ENCODE measurements at places on chromosomes 7 and 10. TPM values are rescaled to one million over a fixed set of nuclear protein-coding genes. Genes with fewer than 3 reads are reported as not detected.

- no peak for ATAC-seq
These were observed 13.0 kb upstream of the FRA10AC1 start for GRCh38 chr10:93715345-93715744.

- no peak for ATAC-seq
These were observed 299.1 kb downstream of the LHFPL3 start for GRCh38 chr7:104627516-104627915.

- no peak for ATAC-seq
These were observed 3.7 kb downstream of the IRF5 start for GRCh38 chr7:128941323-128941890.

DNA sequence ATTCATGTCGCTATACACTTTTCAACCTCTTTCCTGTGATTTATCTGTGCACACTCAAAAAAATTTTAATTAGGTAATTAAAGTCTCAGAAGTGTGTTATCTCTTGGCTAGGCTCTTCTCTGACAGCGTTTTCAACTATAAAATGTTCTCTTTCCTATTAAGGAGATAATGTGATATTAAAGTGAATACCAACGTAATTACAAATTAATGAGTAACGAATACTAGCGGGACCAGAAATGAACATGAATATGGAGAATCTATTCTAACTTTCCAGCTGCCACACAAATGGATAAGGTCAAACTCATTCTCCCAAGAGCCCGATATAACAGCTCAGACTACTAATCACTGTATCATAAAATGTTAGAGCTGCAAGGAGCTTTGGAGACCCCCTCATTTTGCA, 12.0 kb downstream of the COL1A2 start:
- ATAC-seq, result no peak

DNA sequence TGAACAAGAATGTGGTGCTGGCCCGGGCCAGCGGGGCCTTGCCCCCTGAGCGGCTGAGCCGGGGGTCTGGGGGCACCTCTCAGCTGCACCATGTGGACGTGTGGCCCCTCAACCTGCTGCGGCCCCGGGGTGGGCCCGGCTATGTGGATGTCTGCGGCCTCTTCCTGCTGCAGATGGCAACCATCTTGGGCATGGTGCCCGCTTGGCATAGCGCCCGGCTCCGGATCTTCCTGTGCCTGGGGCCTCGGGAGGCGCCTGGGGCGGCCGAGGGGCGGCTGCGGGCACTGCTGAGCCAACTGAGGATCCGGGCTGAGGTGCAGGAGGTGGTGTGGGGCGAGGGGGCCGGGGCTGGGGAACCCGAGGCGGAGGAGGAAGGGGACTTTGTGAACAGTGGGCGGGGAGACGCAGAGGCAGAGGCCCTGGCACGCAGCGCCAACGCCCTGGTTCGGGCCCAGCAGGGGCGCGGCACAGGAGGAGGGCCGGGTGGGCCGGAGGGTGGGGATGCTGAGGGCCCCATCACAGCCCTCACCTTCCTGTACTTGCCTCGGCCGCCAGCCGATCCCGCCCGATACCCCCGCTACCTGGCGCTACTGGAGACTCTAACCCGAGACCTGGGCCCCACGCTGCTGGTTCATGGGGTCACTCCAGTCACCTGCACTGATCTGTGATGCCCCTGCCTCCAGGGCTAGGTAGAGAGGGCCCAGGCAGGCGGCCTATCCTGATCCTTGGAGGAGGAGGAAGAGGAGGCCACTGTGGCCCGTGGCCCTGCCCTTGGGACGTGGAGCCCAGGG, 1.1 kb upstream of the TRIP6 start:
- ATAC-seq, result peak; percentile 48

- ATAC-seq, result no peak
These were observed 1.7 kb upstream of the DYNC2I1 start for GRCh38 chr7:158854681-158855081.

- no peak for ATAC-seq
These were observed 425 bp downstream of the TLL2 start for GRCh38 chr10:96513305-96513697.

- no peak for ATAC-seq
These were observed 145.1 kb downstream of the GRM8 start for GRCh38 chr7:127107601-127108007.

GRCh38 chr10:5629303-5630111, 36.9 kb downstream of the ASB13 start:
- ATAC-seq, result peak; percentile 47

GRCh38 chr10:87846023-87846422, 17.3 kb downstream of the KLLN start:
- no peak for ATAC-seq

DNA sequence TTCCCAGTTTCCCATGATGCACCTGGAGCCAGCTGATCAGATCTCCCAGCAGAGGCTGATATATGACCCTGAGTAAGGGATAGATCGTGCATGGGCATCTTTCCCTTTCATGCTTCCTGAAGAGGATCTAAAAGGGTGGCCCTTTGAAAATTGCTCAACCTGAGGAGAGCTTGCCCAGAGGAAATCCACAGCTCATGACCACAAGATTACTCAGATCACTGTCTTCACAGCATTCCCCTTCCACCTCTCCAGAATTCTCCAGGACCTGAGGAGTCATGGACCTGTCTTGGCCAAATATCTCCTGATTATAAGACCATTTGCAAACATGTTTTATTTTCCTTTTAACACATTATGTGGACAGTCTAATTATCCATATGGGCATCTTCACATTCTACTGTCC, 328.1 kb downstream of the LHFPL3 start:
- ATAC-seq, result no peak

- ATAC-seq, result no peak
These were observed 553.4 kb upstream of the POM121L12 start for GRCh38 chr7:52482076-52482475.

DNA sequence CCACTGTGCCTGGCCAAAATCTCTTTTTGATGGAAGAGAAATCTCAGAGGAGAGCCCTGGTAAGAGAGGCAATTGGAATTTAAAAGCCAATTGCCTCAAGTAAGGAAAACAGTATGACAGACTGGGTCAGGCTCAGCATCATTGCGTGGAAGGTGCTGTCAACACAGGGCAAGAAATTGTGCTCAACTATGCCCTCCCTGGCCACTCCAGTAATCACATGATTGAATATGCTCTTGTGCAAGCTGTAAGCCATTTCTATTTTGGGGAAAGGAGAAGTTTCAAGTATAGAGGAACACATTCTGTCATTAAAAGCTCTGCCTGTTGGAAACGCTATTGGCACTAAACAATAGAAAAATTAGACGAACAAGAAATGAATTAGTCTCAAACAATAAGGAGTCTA, 1127.7 kb downstream of the REEP3 start:
- ATAC-seq, result no peak

DNA sequence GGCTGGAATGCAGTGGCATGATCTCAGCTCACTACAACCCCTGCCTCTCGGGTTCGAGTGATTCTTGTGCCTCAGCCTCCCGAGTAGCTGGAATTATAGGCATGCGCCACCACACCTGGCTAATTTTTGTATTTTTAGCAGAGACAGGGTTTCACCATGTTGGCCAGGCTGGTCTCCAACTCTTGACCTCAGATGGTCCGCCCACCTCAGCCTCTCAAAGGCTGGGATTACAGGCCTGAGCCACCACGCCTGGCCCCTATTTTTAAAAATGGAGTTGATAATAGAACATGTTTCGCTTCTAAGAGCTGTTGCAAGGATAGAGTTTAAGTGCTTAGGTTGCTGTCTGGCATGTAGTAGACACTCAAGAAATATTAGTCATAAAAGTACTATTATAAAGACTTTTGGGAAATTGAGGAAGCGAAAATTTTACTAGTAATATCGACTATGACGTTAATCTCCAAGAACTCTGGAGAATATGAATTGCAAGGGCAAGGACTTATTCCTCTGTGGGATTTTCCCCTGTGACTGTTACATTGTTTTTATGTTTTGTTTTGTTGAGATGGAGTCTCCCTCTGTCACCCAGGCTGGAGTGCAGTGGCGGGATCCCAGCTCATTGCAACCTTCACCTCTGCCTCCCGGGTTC, 7.9 kb downstream of the GTF2I start:
- no peak for ATAC-seq

GRCh38 chr7:12814107-12814506, 126.7 kb downstream of the ARL4A start:
- no peak for ATAC-seq

DNA sequence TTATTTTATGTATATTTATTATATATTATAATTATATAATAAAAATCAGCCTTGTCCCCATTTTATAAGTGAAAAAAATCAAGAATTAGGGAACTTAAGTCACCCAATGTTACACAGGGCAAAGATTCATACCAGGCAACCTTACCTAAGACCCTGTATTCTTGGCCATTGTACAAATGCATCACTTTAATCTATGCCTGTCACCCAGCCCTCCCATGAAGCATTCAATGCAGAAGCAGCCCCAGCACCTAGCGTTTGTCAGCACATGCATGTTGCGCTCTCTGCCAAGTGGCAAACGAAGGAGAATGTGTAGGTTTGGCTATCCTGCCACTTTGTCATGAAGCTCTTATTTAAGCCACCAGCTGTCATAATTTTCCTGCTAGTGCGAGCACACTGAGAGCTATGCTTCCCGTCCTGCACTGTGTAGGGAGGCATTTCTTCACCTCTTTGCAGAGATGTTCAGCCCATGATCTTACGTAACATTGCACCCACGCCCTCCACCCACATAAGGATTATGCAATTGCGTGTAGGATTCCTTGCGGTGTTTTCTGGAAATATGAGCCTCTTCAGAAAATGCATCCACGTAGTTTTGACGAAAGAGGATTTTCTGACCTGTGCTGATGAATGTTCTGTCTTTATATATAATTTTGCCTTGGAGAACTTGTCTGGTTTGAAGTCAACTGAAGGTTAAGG, 7.7 kb upstream of the COBL start:
- ATAC-seq, result peak; percentile 38

- ATAC-seq, result no peak
These were observed 191.3 kb upstream of the KLF14 start for GRCh38 chr7:130925136-130925794.

- peak; percentile 29 for ATAC-seq
These were observed 5.2 kb upstream of the BRI3 start for GRCh38 chr7:98276241-98276761.

- peak; percentile 60 for ATAC-seq
These were observed 37.1 kb upstream of the TOMM7 start for GRCh38 chr7:22859641-22860290.

DNA sequence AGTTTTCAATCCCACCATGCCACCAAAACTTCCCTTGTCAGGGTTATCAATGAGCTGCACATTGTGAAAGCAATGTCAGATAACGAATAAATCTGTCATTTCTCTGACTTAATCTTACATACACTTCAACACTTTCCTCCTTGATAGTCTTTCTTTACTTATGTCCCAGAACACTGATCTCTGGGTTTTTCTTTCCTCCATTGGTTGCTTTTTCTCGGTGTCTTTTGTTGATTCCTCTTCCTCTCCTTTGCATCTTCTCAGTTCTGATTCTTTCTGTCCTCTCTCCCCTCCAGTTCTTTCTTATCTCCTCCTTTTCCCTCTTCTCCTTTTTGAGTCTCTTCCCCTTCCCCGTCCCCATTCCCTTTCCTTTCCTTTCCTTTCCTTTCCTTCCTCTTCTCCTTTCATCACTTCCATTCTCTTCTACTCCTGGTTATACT, 16.6 kb downstream of the DNAJB9 start:
- no peak for ATAC-seq

DNA sequence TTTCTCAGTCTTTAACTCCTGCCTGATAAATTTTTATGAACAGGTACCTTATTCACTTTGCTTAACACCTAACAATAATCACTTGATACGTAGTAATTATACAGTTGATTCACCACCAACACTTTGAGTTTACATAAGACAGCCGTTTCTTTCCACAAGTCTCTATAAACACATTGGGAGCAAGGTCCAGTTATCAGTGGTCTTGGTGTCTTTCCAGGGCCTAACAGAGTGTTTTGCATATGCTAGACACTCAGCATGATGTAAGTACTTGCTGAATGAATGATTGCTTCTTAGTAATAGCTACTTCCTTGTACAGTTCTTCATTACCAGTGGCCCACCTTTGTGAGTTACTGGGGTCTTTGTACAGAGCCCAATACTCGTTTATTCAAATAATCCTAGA, 6.4 kb downstream of the CLDN12 start:
- no peak for ATAC-seq

DNA sequence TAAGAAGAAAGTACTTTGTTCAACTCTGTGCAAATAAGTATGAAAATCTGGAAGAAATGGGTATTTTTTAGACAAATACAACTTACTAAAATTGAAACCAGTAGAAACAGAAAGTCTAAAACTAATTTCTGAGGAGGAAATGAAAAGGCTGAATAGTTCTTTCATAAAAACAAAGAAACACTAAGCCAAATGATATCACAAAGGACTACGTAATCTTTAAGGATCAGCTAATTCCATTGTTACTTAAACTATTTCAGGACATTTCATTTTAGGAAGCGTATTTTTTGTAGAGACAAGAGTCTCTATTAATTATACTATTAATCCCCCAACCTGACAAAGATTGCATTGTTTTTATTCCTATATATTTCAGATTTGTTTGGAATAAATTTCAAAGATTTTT, 11.2 kb upstream of the CCSER2 start:
- ATAC-seq, result no peak

GRCh38 chr10:70905071-70906021, 17.0 kb upstream of the PCBD1 start:
- no peak for ATAC-seq

DNA sequence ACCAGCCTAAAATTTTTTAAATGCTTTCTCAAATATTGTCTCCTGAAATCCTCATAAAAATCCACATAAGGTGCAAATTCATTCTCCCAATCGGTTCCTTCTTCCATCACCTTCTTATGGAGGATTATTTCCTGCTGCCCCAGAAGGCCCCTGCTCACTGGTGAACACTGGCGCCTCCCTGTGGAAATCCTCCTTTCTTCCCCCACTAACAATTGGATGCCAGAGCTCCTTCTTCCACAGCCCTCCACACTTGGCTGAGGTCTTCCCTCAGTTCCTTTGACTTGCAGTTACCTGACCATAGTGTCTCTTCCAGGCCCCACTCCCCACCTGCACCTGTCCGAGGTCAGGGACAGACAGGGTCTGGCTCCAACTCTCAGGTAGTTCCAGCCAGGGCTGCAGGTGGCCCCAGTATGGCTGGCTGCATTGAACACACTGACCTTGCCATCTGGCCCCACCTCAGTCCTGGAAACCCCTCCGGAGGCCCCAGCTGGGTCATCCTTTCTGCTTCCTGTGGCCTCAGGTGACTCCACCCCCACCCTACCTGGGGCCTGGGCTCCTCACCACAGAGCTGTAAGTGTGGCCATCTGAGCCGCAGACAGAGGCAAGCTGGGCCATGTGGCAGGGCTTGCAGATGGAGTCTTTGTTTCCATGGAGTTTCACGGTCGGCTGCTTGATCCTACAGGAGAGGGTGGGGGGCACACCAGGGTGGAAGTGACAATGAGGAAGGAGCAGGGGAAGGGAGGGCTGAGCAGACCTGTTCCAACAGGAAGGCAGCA, 18.4 kb downstream of the SPOCK2 start:
- no peak for ATAC-seq

Gene SLC26A3
- total RNA-seq, result 6.9 TPM

Gene TRIM73
- 0.94 TPM for total RNA-seq

Gene DRGX
- not detected for total RNA-seq

Gene SPDYE1
- not detected for total RNA-seq

Gene EEPD1
- total RNA-seq, result 18.3 TPM

Gene CPA1
- 0.42 TPM for total RNA-seq

Gene GRID2IP
- total RNA-seq, result 0.27 TPM

Gene EIF4H
- 291 TPM for total RNA-seq

Gene ZNF32
- total RNA-seq, result 59.8 TPM

Gene SPACDR
- total RNA-seq, result 0.67 TPM

Gene PRSS2
- total RNA-seq, result not detected

Gene TAS2R41
- not detected for total RNA-seq

Measured in gastroesophageal sphincter (tissue), 4 donors.